Tongue (tissue), 3 donors: ENCODE measurements at places on chromosomes 11 and 22. TPM values are rescaled to one million over a fixed set of nuclear protein-coding genes. Genes with fewer than 3 reads are reported as not detected.

Gene PATE4
- not detected for total RNA-seq

Gene GRAMD1B
- total RNA-seq: 9.7 TPM

Gene PACSIN2
- 49.1 TPM for total RNA-seq

Gene OR52H1
- total RNA-seq: not detected

Gene TEAD1
- 131 TPM for total RNA-seq

Gene CASTOR1
- total RNA-seq: 3.4 TPM

GRCh38 chr22:43854786-43855271, 7.5 kb downstream of the SULT4A1 start:
- no peak for DNase-seq

DNA sequence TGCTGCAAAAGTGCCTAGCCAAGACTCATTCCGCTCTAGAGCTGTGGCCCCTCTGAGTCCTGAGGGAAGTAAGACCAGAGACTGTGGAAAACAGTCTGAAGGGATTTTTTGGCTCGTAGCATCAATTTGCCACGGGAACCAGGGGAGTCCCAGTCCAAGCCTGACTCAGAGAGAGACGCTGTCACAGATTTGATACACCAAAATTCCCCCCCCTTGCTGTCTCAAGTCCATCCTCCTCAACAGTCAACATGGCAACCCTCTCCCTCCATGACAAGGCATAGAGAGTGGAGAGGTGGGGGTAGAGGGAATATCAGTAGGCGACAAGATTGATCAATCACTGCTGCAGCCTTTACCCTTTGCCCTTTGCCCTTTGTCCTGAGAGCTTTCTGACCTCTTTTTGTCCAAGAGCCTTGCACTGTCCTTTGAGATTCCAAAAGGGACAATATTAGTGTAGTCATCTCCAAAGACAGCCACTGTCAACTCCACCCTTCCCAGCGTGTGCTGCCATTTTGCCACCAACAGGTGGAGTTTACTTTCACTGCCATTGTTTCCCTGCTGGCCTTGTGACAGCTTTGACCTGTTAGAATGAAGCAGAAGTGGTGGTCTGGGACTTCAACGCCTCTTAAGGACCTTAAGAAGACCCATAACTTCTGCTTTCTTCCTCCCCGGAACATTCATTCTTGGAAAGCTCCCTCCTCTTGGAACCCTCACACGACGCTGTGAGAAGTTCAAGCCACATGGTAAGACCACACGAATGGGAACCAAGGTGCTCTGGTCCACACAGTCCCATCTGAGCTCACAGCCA, 7.3 kb downstream of the SLC15A3 start:
- no peak for DNase-seq

GRCh38 chr22:40616578-40616977, 19.9 kb downstream of the MRTFA start:
- no peak for DNase-seq

DNA sequence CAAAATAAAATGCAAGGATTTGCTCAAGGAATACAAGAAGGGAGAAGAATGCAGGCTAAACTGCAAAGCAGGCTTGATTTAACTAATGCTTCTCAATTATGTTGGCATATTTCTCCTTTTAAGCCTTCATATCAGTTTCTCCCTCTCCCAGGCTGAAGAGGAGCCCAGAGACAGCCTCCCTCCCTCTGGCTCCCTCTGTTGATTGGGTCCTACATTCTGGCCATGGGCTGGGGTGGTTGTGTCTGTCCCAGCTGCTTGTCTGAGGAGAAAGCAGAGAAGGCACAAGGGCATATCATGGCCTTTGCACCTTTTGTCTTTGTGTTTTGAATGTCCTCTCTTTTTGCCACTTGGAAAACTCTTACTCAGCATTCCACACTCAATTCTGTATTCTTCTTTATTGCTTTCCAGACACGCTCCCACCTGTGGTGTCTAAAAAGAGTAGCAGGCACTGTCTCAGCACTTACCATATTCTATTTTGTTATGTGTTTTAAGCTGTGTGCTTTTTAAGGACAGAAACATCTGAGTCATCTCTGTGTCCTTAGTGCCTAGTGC, 77.4 kb downstream of the INSC start:
- DNase-seq: no peak

DNA sequence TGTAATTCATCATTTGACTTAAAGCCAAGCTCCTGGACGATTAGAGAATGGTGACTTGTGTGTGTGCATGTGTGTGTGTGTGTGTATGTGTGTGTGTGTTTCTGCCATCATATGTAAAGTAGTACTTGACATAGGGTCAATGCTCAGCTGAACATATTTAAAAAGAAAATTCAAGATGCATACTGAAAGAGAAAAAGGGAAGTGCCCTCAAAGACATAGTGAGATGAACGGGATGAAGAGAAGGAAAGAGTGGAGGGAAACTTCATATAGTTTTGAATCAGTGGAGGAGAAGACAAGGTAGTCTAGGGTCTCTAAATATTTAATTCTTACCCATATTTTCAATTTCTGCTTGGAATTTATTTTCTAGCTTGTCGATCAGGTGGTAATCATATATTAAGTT, 4.0 kb downstream of the TCN1 start:
- no peak for DNase-seq

DNA sequence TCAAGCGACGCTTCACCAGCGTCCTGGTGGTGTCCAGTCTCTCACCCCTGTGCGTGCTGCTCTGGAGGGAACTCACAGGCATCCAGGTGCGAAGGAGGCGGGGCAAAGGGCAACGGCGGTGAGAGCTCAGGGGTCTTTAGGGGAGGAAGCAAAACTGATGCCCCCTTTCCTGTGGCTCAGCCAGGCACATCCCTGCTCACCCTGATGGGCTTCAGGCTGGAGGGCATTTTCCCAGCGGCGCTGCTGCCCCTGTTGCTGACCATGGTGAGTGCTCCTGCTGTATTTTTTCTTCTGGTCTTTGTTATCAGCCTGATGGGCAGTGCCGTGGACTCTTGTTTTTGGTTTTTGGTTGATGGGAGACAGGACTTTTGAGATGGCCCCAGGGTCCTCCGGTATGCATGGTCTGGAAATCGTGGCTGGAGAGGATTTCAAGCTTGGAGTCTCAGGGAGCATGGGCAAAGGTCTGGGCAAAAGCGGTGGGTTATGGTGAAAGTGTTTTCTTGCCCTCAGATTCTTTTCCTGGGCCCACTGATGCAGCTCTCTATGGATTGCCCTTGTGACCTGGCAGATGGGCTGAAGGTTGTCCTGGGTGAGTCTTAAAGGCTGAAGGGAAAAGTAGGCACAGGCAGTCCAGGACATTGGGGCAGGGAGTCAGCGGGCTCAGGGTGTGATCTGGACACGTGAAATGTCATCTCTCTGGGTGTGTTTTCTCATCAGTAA, 695 bp downstream of the RCE1 start:
- DNase-seq: no peak

DNA sequence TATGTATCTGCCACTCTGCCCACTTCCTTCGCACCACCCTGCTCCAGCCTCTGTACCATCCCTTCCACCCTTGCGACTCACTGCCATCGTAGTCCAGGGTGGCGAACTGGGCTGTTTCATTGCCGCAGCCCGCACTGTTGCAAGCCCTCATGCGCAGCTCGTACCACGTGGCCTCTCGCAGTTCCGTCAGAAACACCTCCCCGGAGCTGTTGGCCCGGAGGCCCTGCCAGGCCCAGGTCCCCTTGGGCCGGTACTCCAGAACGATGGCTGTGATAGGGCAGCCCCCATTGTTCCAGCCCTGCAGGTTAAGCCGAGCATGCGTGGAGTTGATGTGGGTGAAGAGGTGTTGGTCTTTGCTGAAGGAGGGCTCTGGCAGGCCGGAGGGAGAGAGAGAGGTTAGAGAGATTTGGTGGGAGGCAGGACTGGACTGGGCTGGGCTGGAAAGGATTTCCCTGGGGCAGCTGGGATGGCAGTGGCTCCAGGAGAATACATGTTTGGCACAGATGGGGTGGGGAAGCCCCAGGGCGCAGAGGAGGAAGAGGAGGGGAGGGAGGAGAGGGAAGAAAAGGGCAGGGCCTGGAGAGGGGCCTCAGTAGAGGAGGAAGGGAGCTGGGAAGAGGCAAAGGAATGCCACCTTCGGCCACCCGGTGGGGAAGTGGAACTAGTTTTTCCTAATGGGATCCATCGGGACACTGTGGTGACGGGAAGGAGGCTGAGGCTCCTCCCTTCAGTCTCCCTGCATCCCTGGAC, 109.6 kb downstream of the CEP164 start:
- no peak for DNase-seq

DNA sequence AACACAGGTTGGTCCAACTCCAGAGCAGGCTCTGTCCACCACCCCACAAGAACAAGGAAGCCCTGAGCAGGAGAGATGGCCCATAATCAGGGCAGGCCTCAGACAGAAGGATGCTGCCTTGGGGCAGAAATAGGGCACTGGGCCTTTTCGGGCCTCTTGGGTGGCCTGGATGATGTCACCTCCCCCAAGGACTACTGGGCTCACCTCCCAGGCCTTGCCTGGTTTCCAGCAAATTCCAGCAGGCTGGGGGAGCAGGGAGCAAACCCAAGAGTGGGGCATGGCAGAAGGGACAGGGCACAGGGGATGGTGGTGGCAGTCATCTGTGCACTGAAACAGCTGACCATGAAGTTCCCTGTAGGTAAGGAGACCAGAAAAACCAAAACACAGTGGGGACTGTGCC, 5.3 kb upstream of the NAA40 start:
- no peak for DNase-seq

DNA sequence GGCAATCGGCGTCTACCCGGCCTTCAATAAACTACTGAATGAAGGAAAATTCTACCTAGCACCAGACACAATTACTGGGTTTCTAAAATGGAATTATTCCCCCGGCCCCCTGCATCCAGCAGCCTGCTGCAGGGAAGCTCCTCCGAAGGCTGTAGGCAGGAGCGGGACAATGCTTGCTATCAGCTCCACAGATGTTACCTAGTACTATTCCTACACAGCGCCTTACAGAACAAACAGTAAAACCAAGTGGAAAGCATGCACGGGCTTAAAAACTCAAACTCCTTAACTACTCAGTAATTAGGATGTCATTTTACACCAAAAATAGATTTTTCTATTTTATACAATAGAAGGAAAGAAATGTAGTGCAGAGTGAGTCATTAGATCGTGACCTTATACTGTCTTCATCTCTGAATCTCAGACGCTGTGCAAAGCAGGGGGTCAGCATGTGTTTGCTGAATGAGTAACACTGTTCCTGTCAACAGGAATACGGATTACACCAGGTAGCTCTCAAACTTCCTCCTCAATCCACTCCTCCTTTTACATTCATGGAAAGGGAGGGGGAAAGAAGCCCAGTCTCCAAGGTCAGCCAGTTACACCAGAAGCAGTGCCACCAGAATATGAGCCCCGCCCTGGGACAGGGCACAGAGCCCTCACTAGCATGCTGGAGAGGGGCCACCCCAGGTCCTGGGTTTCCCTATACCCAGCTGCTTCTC, 74.9 kb downstream of the PACSIN2 start:
- DNase-seq: no peak

- DNase-seq: no peak
Observed at GRCh38 chr11:94315664-94316063, 11.3 kb downstream of the IZUMO1R start.

DNA sequence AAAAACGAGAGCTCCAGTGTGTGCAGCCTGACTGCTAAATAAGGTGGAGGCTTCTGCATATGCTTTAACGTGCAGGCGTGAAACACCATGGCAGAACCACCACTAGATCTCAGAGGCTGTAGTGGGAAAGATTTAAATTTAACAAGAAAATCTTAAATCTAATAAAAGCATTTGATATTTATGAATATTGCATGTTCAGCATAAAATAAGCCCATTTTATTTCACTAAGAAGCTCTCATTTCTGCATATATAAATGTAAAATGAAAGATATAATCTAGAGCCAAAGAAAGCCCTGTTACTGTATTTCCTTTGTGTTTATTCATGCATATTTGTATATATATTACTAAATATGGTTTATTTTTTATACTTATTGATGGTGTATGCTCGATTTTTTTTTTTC, 188.3 kb downstream of the DDX10 start:
- DNase-seq: no peak

GRCh38 chr22:28198692-28199091, 279.6 kb upstream of the PITPNB start:
- no peak for DNase-seq

GRCh38 chr11:100061006-100061405, 626.1 kb upstream of the ARHGAP42 start:
- DNase-seq: no peak

- peak; percentile 70 for DNase-seq
Observed at GRCh38 chr11:112523477-112523876, 262.8 kb upstream of the PLET1 start.

- no peak for DNase-seq
Observed at GRCh38 chr11:72263361-72263760, 19.4 kb upstream of the PHOX2A start.
